AG09309 (cell line): ENCODE measurements at places on chromosomes 4 and X.

- no peak for DNase-seq
Measured at GRCh38 chrX:355329-356050, 31.2 kb downstream of the PPP2R3B start.

DNA sequence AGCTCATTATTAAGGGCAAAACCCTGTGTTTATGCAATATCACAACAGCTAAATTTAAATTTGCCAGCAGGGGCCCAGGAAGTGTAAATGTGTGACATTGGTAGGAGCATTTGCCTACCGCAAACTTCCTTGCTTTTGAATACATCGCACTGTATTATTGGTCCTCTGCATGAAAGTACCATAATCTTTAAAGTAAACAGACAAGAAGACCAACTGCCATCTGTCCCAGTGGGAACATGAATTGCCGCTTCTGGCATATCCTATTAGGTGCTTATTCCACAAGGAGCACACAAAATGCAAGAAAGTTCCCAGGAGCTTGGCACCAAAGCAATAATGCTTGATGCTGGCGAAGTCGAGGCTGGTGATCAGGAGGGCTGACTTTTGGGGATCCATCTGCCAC lies 51.3 kb downstream of the SOD3 start:
- DNase-seq, result no peak

GRCh38 chrX:41122664-41123257 lies 37.5 kb downstream of the USP9X start:
- no peak for DNase-seq

- DNase-seq, result no peak
Measured at GRCh38 chr4:184280591-184281071, 63.0 kb upstream of the ENPP6 start.

- DNase-seq, result no peak
Measured at GRCh38 chrX:85907316-85907715, 140.0 kb downstream of the CHM start.

GRCh38 chrX:40971736-40972135 lies 113.5 kb upstream of the USP9X start:
- no peak for DNase-seq

DNA sequence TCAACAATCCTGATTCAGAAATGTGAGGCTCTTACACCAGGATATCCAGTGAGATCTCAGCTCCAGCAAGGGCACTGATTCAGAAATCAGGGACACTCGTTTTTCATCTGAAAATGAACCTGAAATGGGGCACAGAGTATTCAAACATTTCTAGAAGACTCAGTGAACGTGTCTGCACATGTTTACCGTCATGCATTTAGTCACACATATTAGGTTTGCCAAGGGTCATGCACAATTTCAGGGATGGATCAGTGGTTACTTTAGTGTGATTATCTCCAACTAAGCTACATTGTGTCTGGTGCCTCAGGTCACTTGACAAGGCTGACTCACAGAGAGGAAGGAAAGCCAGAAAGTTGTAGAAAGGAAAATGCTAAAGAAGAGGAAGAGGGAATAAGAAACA lies 33.6 kb upstream of the SPANXN2 start:
- DNase-seq, result no peak

GRCh38 chr4:85910985-85911384 lies 436.0 kb downstream of the ARHGAP24 start:
- DNase-seq, result no peak

DNA sequence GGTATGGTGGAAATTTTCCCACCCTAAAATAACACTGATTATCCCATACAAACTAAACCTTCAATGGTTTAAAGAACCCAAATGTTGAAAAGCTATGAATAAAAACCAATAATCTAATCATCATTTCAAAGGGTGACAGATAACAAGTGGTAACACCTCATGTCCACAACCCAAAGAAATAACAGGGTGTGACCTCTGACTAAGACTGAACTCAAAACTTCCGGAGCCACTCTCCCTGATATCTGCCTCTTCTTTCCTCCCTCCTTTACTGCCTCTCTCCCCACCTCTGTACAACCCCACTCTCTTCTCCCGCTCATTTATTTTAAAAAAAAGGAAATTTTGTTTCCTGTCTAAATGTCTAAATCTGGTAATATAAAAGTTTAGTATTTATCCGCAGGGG lies 11.5 kb downstream of the FBXW7 start:
- DNase-seq, result no peak

- no peak for DNase-seq
Measured at GRCh38 chrX:136291824-136292223, 8.9 kb upstream of the ADGRG4 start.

DNA sequence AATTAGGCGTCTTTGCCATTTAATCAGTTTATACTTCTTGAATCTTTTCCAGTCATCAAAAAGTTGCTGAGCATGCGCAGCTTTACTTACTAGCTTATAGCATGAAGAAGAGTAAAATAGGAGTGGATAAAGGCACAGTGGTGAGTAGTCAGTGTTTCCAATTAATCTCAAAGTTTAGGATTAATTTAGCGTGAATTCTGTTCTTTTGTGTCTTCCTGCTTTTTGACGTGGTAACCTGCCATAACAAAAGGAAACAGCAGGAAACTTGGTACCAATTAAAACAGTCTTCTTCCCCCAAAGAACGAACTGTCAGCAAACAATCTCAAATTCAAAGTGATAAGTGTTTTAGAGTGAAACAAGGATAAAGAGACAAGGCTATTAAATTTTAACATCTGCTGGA lies 61.9 kb downstream of the TET2 start:
- no peak for DNase-seq

DNA sequence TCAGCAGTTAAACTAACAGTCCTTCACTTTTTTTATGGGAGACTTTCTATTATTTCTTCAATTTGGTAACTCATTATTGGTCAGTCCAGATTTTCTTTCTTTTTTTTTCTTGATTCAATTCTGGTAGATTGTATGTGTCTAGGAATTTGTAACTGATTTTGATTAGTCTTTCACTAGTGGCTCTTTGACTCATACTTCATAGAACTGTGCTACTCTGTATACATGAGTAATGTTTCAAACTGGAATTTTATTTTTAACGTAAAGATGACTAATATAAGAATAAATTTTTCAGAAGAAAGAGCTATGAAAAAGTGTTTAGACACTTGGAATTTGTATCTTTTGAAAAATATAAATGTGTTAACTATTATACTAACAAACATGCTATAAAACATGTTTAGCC lies 813.0 kb downstream of the TRAM1L1 start:
- no peak for DNase-seq

- no peak for DNase-seq
Measured at GRCh38 chr4:120723105-120723504, 199.4 kb downstream of the PRDM5 start.
